ENCODE measurements at places on chromosomes 3 and 15. TPM values are rescaled to one million over a fixed set of nuclear protein-coding genes. Genes with fewer than 3 reads are reported as not detected.

Gene OCA2
- 0.48 TPM for total RNA-seq

Gene ZXDC
- 8.8 TPM for total RNA-seq

Gene CHRNA5
- 30.7 TPM for total RNA-seq

Gene CD86
- not detected for total RNA-seq

Gene GOLGA8M
- not detected for total RNA-seq

Gene ONECUT1
- 0.15 TPM for total RNA-seq

Gene C2CD4B
- 0.10 TPM for total RNA-seq

Gene GCNT3
- 125 TPM for total RNA-seq

Gene UBAP1L
- 0.29 TPM for total RNA-seq

Gene ACKR2
- total RNA-seq: 0.10 TPM

Gene GOLGA6L4
- total RNA-seq: 0.39 TPM

Gene GJD2
- total RNA-seq: not detected

Gene CLEC3B
- total RNA-seq: not detected

Gene SHC4
- total RNA-seq: 1.1 TPM

Gene ATP10A
- total RNA-seq: 10.8 TPM

Gene GPR62
- total RNA-seq: not detected

Gene CHAC1
- 8.8 TPM for total RNA-seq

Gene GCSAM
- total RNA-seq: not detected

Measured in A549 treated with dexamethasone at 1 μM for 4 hours (cell line).